ENCODE measurements at places on chromosomes 1 and 21.

DNA sequence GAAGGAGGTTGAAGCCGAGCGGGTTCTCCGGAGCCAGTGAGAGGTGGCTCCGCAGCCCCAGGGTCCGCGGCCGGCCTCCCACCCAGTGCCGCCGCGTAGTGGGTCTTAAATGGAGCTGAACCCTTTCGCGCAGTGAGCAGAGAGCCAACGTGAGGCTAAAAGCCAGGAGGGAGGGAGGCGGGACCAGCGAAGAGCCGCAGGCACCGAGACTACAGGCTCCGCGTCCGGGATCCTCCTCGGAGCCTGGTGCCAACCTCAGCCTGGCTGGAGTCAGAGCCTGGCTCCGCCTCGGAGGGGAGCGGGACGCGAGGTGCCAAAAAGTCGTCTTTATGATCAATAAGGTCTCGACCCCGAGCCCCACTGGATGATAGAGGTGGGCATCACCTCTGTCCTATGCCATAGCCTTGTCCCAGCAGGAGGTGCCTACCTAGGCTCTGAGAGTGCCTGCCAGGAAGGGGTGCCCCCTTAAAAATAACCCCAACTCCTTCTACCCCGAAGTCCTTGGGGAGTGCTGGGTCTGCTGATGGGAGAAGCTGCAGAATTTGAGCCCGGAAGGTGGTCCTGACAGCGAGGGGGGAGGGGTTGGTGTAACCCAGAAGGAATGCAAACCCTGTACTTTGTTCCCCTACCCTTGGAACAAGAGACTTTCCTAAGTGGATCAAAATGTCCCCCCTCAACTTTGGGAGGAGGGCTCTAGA, 1.6 kb downstream of the IGSF21 start:
- no peak for DNase-seq

GRCh38 chr1:207084701-207085180, 3.9 kb upstream of the C4BPB start:
- peak; percentile 41 for DNase-seq

GRCh38 chr1:82542766-82543165, 742.0 kb downstream of the ADGRL2 start:
- no peak for DNase-seq

- no peak for DNase-seq
Measured at GRCh38 chr1:94864821-94865220, 44.7 kb downstream of the SLC44A3 start.
